ENCODE measurements at places on chromosomes 7 and 10. TPM values are rescaled to one million over a fixed set of nuclear protein-coding genes. Genes with fewer than 3 reads are reported as not detected.

DNA sequence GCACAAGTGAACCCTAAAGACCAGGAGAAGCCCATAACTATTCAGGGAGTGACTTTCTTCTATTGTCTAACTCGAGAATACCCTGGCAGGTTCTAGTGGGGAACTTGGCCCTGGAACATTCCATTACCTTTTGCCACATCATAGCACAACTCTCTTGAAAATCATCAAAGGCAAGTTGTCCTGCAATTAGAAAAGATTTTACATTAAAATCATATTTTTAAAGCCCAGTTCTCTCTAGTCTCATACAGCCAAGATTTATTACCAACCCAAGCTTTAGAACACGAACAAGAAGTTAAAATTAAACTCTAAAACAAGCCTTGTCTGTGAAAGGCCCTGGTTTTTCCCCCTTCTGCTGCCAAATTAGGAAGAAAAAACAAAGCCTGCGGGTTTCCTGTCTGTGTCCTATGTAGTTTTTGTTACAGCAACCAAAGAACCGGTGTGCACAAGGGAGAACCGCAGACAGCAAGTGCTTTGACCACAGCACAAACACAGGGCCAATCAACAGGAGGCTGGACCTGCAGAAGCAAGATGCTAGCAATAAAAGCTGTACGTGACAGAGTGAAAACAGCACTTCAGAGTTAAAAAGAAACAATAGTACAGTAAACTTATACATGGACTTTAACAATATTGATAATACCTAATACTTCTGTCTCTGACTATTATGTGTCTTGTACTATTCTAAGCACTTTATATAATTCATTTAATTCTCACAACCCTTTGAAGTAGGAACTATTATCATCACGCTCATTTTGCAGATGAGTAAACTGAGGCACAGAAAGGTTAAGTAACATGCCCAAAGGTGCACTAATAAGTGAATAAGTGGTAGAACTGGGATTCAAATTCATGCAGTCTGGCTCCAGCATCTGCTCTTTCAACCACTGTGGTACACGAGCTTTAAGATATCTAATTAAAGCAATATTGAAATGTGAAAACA is 65.8 kb downstream of the STK17A start:
- peak; percentile 74 for DNase-seq

- no peak for DNase-seq
These were observed 11.4 kb upstream of the KCTD7 start for GRCh38 chr7:66617295-66617694.

DEPP1 gene
- total RNA-seq: 5.3 TPM

SPDYE5 gene
- total RNA-seq: not detected

All from activated T-helper 1 cell treated with anti-CD3 and anti-CD28 coated beads, Interleukin-12 subunit alpha, Interleukin-12 subunit beta, Interleukin-2, Interleukin-4 antibody, amounts not matched to agents 30 ng/mL and 10 ng/mL and 1 ng/mL, durations not matched to agents 14 hours and 24 hours and 36 hours (primary cell).